Ascending aorta (tissue), 2 donors: ENCODE measurements at places on chromosomes 3 and 15.

GRCh38 chr3:146314871-146315270, 64.0 kb upstream of the PLSCR4 start:
- DNase-seq: no peak

- DNase-seq: no peak
These were observed 872.3 kb downstream of the ROBO1 start for GRCh38 chr3:78895528-78895927.

- DNase-seq: no peak
These were observed 56.8 kb upstream of the LCTL start for GRCh38 chr15:66622591-66623022.

DNA sequence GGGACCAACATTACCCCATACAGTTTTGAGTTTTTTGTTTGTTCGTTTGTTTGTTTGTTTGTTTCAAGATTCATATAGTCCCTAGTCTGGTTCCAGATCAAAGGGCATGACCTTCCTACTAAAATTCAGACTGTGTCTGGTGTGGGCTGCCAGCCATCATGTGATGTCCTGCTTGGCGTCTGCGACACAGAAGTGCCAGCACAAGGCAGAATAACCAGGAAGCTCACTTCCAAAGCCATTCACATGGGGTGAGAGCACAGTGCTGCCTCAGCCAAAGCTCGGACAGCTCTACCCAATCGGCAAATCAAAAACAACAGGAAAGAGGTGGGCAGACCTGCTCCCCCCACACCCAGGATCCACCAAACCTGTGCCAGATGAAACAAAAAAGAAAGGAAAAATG, 142.6 kb upstream of the THBS1 start:
- no peak for DNase-seq

DNA sequence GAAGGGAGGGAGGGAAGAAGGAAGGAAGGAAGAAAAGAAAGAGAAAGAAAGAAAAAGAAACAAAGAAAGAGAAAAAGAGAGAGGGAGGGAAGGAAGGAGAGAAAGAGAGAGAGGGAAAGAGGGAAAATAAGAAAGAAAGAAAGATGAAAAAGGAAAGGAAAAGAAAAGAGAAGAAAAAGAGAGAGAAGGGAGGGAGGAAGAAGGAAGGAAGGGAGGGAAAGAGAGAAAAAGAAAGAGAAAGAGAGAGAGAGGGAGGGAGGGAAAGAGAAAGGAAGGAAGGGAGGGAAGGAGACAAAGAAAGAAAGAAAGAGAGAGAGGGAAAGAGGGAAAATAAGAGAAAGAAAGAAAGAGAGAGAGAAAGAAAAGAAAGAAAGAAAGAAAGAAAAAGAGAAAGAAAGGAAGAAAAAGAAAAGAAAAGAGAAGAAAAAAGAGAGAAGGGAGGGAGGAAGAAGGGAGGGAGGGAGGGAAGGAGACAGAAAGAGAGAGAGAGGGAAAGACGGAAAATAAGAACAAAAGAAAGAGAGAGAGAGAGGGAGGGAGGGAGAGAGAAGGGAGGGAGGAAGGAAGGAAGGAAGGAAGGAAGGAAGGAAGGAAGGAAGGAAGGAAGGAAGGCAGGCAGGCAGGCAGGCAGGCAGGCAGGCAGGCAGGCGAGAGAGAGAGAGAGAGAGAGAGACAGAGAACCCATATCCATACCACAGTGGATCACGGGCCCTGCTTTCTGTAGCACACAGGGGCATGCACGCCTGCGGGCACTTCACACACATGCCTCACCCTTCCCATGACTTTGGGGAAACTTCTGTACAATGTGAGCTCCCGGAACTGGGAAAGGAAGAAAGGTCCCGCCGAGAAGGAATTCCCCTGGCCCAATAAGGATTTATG, 52.5 kb downstream of the ADCY5 start:
- no peak for DNase-seq

- DNase-seq: no peak
These were observed 738.4 kb upstream of the ALCAM start for GRCh38 chr3:104628185-104628789.

DNA sequence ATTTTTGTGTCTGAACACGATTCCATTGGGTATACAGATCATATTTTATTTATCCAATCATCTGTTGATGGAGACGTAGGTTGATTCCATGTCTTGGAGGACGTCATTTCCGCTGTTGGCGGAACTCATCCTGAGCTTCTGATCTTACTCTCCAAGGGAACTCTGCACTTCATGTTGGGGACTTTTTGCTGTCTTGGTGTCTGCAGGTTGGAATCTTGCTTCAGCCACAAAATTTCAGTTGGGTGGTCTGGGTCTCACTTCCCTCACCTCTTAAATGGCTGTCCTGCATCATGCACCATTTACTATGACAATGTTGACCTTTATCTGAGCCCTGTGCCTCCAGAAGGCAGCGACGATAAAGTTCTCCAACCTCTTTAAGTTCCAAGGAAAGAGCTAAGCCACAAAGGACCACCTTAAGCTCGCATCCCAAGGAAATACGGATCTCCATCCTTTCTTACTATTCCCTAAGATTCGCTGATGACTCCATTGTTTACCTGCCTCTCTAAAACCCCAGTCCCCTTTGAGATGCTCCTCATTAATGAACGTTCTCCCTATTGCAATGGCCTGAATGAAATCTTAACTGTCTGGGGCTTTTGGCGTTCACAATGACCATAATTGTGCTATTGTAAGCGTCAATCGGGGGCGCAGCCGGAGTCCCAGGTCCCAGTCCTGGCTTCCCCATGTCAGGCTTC, 23.1 kb upstream of the RNU6-1 start:
- no peak for DNase-seq

DNA sequence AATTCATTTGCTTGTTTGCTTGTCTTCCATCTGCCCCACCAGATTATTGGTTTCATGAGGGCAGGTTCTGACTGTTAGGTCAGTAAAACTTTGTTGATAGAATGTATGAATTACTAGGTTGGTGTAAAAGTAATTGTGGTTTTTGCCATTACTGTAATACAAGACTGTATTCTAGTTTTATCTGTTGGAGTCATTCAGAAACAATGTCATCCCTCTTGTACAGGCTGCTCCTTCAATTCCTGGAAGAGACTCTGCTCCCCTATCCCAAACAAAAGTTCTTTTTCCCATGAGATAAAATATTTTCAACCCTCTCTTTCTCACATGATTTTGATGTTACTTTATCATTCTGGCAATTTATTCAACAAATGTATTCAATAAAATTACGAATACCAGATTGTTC, 115.0 kb downstream of the CHST2 start:
- no peak for DNase-seq

DNA sequence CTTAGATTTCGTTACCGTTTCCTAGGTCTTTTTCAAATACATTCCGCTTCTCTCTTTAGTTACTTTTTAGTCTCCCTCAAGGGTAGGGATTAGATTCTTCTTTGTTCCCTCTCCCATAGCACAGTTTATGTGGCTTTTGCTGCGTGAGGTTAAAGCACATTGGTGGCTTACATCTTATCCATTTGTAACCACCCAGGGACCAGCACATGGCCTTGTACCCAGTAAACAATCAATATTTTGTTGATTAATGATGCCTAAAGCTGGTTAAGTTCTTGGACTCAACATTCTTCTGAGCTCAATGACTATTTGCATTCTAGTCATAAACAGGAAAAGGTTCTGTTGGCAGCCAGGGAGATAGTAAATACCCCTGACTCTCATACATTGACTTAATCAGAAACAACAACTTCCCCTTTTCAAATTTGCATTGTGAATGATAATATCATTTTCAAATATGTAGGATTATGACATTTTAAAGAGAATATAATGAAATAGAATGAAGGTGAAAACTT, 60.2 kb downstream of the CACNA1D start:
- no peak for DNase-seq

DNA sequence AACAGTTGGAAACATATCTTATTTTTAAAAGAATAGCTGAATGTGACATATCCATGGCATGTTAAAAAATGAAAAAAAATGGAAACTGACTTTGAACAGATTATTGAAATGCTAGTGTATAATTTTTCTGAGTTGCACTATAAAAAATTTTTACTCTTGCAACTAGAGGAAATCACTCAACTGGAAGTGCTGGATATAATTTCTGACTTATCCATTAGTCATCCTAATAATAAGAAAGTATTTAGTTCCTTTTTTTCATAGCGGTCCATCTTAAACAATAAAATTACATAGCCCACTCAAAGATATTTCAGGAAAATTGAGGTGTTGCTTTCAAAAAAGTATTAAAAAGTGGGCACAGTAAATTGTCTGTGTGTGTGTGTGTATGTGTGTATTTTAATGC, 80.7 kb downstream of the MBNL1 start:
- DNase-seq: no peak

DNA sequence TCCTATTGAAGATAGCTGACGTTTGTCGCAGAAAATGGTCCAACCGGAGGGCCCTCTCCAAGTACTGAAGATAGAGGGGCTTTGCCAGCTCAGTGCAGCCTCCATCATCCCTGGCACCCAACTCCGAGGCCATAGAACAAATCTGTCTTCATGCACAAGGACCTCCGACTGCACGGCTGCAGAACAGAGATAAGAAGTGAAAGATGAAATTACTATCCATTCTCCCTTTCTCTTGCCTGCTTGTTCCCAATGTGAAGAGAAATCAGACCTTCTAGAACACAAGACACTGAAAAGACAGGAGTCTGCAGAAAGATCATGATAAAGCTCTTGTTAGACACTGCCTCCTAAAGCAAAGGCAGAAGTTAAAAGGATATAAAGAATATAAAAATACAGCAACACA, 19.9 kb downstream of the INO80 start:
- no peak for DNase-seq

DNA sequence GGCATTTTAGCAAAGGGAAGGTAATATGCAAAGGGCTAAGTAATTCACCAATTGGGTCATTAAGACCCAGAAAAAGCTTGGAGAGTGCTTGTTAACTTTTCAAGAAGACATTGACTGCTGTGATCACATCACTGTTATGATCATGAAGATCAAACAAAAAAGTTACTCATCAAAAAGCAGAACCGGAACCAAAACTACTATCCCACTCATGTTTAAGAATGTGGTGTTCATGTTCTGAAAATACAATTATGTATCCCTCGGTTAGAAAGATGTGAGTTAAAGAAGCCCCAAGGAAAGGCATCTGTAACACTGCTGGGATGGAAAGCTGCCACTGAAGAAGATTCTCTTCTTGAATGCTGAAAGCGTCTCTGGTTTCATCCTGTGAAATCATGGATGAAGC, 32.6 kb downstream of the BBX start:
- no peak for DNase-seq

- no peak for DNase-seq
These were observed 81.4 kb downstream of the SETD2 start for GRCh38 chr3:47082519-47082918.

- no peak for DNase-seq
These were observed 10.0 kb downstream of the SEC61A1 start for GRCh38 chr3:128062033-128062745.

- no peak for DNase-seq
These were observed 6.5 kb downstream of the PBRM1 start for GRCh38 chr3:52679199-52679538.

- no peak for DNase-seq
These were observed 159.8 kb downstream of the THSD4 start for GRCh38 chr15:71275098-71275497.

DNA sequence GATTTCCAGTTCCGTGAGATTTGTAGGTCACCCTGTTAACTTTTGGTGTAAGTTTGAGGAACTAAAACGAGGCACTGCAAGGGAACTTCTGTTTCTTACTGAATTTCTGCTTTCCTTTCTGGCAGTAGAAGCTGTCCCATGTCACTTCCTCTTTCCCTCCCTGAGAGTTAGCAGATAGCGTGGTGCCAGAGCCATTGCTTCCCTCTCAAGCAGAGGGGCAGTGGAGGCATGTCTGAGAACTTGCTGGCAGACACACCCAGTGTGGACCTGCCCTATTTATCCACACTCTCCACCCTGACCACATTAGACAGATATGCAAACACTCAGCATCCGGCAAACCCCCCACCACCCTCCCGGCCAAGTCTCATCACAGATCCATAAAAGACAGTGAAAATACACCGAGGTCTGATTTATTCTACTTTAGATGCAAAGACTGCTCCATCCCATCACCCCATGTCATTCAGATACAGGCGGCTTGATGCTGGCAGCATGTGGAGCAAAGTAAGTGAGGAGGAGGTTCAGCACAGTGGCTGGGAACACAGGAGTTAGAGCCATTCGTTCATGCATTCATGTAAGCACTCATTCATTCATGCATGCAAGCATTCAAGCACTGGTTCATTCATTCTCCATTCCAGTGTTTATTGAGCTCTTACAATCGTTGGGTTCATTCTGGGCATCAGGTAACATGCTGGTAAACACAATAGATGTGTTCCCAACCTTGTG, 324.7 kb downstream of the SHQ1 start:
- DNase-seq: peak; percentile 65

- DNase-seq: peak; percentile 72
These were observed 764 bp downstream of the UACA start for GRCh38 chr15:70762469-70763119.

DNA sequence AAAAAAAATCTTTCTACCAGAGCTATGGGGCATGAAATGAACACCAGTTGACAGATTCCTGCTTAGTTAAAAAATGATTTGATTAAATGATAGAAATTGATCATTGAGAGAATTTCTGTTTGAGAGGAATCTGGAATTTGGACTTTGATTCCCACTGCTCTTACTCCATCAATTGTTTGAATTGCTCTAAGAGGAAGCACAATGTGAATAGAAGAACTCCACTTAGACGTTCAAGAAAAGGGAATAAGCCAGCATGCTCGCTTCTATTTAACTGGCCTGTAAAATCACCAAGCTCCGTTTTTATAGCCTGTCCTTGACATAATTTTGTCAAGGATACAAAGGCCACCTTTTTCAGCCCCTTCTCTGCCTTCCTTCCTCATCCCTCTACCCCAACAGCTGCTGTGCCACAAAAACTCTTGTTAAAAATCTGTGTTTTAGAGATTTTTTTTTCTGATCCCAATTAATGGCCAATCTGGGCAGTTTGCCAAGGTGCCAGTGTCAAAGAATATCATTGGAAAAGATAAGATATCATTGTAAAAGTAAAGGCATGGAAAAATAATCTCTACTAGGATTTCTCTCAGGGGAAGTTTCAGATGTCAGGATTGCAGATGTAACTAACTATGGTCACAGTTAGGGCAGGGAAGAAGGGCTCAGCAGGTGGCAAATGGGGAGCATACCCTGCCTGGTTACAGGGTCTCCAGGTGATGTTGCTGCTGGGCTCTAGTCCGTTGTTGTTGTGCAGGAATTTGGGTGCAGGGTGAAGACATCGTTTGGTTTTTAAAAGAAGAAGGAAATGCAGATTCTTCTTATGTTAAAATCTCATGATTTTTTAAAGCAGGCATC, 301.8 kb upstream of the PDZRN3 start:
- DNase-seq: no peak

GRCh38 chr3:148796799-148797198, 30.8 kb upstream of the CPB1 start:
- no peak for DNase-seq

DNA sequence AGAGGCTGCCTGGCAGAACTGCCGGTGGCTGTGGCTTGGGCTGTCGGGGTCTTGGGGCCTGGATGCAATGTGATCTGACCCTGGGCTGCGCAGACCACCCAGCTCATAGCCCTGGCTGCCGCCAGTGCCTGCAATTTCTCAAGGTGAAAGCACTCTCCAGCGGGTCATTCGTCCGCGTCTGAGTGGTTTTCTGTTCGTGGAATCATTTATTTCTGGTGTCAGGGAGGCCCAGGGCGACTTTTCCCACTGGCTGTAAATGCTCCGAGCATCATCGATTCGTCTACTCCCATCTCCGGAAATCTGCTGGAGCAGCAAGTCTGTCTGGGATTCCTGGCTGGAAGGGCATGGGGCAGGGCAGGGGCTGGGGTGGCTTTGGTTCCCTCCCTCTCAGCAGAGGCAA, 40.6 kb upstream of the ADPGK start:
- no peak for DNase-seq
